ENCODE measurements at places on chromosomes 1 and 21. TPM values are rescaled to one million over a fixed set of nuclear protein-coding genes. Genes with fewer than 3 reads are reported as not detected.

CDC42 gene
- 609 TPM for total RNA-seq

HTR6 gene
- total RNA-seq, result not detected

VAV3 gene
- total RNA-seq, result 0.18 TPM

MIS18A gene
- total RNA-seq, result 8.1 TPM

DISP3 gene
- not detected for total RNA-seq

DYNLT5 gene
- 0.18 TPM for total RNA-seq

OLIG2 gene
- total RNA-seq, result not detected

CLCA1 gene
- not detected for total RNA-seq

FNDC10 gene
- total RNA-seq, result 0.28 TPM

LSS gene
- 43.4 TPM for total RNA-seq

SEMA4A gene
- total RNA-seq, result 0.28 TPM

OLIG1 gene
- not detected for total RNA-seq

CD48 gene
- total RNA-seq, result not detected

COL16A1 gene
- 34.2 TPM for total RNA-seq

KLHDC8A gene
- not detected for total RNA-seq

GPR37L1 gene
- total RNA-seq, result not detected

KAZN gene
- total RNA-seq, result 5.6 TPM

RHD gene
- 0.28 TPM for total RNA-seq

SYT14 gene
- total RNA-seq, result 1.4 TPM

PADI2 gene
- total RNA-seq, result not detected

BRDT gene
- not detected for total RNA-seq

TMEM125 gene
- total RNA-seq, result under 0.01 TPM

KRTCAP2 gene
- total RNA-seq, result 76.7 TPM

TCHHL1 gene
- not detected for total RNA-seq

AADACL3 gene
- total RNA-seq, result not detected

FAM78B gene
- total RNA-seq, result 0.28 TPM

CA6 gene
- total RNA-seq, result not detected

AMY2A gene
- total RNA-seq, result not detected

TBX15 gene
- total RNA-seq, result not detected

KCNE1 gene
- total RNA-seq, result 0.90 TPM

CBS gene
- 35.6 TPM for total RNA-seq

TAS1R3 gene
- not detected for total RNA-seq

ELF3 gene
- not detected for total RNA-seq

ZNF687 gene
- total RNA-seq, result 5.7 TPM

NTMT2 gene
- total RNA-seq, result not detected

CD1C gene
- not detected for total RNA-seq
